Vagina (tissue), 2 donors: ENCODE measurements at places on chromosomes 1 and 21. TPM values are rescaled to one million over a fixed set of nuclear protein-coding genes. Genes with fewer than 3 reads are reported as not detected.

GRCh38 chr1:27563591-27564471 is 40.1 kb downstream of the AHDC1 start:
- DNase-seq = no peak

DNA sequence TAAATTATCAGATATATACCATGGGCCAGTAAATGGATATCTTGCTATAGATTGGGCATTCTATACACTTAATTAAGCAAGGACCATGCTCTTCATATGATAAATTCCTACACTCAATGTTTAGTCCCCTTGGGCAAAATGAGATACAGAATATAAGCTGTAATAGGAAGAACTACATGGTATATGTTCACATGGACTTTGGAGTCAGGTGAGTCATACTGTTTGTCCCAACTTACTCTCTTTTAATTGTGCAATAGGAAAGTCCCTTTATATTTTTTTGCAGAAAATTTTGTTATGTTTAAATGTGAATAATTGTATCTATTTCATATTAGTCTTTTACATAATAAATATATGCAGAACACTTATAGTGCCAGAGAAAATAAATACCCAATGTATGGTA is 820.2 kb upstream of the ADAMTS5 start:
- DNase-seq = no peak

The EPHB2 gene
- 3.9 TPM for total RNA-seq

- no peak for DNase-seq
Observed at GRCh38 chr1:87941337-87941946, 612.8 kb downstream of the LMO4 start.

GRCh38 chr1:238469146-238469631 is 578.5 kb upstream of the ZP4 start:
- DNase-seq = no peak

GRCh38 chr1:33057095-33057494 is 20.4 kb upstream of the AK2 start:
- DNase-seq = no peak

- DNase-seq = no peak
Observed at GRCh38 chr21:34544032-34544496, 32.1 kb upstream of the KCNE1 start.

GRCh38 chr1:117013309-117013858 is 11.8 kb downstream of the CD101 start:
- no peak for DNase-seq

The AVPR1B gene
- total RNA-seq = not detected

The MR1 gene
- total RNA-seq = 12.8 TPM

The MRPL39 gene
- 8.8 TPM for total RNA-seq

The OR2L3 gene
- not detected for total RNA-seq

The PLEKHN1 gene
- total RNA-seq = 15.2 TPM

DNA sequence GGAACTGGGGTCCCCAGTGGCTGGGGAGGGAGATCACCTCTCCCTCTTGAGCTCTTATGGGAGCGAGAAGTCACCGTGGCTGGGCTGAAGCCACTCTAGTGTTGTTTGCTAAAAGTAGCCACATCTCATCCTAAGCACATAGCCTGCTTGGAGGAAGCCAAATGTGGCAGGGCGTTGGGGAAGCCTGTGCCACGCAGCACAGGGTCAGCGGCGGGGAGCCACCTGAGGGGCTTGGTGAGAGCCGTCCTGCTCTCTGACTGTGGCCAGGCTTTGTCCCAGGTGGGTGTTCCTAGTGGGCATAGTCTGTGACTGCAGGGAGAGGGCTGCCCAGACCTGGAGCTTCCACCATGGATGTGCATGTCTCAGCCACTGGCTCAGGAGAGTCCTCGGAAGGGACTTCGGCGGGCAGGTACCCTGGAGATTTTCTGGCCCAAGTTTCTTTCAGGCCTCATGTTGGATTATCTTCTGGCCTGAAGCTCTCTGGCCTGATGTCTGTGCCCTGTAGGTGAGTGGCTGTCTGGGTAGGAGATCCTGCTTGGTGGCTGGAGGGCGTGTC is 38.9 kb downstream of the MORN1 start:
- DNase-seq = no peak

DNA sequence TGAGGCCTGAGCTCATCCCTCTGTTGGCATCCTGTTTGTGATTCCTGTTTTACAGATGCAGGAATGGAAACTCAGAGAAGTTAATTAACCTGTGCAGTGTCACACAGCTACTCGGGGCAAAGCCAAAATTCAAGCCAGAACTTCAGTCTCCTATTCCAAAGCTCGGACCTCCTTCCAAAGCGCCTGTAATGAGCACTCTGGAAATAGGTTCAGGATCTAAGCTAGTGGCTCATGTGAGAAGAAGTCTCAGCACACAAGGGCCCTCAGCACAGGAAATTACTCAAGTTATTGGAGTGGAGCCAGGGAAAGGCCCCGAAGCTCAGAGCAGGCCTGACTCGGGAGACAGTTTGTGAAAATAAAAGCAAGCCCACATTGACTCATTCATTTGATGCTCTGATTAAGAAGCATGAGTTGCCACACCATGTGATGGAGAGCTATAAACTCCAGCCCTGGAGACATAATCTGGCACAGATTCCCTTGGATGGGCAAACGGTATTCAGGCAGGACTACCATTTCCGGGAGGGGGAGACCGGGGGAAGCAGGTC is 50.6 kb upstream of the LYST start:
- DNase-seq = no peak

GRCh38 chr1:145846201-145846612 is 777 bp downstream of the NUDT17 start:
- no peak for DNase-seq

The IL10 gene
- total RNA-seq = 2.7 TPM

DNA sequence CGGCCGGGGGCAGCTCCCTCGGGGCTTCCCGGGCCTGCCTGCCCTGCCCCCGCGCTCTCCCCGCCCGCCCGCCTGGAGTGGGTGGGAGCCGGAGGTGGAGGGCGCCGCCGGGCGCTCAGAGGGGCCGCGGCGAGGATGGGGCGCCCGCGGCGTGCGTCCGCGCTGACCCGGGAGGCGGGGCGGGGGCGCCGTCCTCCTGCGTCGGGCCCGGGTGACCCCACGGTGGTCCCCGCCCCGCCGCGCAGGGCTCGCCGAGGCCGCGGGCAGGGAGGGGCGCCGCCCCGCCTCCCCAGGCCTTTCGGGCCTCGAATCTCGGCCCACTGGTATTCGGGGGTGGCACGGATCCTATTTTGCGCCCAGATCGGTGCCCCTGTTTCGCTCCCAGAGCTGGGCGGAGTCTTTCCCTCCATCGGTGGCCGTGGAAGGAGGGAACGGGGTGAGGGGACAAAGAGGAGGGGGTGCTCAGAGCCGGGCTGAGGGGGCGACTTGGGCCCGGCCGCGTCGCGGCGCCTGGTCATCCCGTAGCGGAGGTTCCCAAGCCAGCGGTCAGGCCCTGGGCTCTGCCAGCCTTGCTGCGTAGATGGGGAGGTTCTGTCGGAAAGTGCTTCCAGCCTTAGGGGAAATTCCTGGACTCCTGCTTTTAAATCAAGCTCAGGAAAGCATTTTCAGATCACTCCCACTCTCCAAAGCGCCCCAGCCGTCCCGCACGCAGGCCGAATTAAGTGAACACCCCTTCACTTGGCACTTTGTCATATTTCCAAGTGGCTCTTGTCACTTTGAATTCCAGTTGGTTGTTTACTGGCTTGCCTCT is 545 bp downstream of the PATJ start:
- DNase-seq = peak; percentile 85
